AG04450 (cell line): ENCODE measurements at places on chromosomes 2 and 18.

- DNase-seq, result no peak
Observed at GRCh38 chr18:49537232-49537896, 24.5 kb upstream of the LIPG start.

GRCh38 chr2:235542733-235543127 is 48.9 kb downstream of the AGAP1 start:
- DNase-seq, result no peak

DNA sequence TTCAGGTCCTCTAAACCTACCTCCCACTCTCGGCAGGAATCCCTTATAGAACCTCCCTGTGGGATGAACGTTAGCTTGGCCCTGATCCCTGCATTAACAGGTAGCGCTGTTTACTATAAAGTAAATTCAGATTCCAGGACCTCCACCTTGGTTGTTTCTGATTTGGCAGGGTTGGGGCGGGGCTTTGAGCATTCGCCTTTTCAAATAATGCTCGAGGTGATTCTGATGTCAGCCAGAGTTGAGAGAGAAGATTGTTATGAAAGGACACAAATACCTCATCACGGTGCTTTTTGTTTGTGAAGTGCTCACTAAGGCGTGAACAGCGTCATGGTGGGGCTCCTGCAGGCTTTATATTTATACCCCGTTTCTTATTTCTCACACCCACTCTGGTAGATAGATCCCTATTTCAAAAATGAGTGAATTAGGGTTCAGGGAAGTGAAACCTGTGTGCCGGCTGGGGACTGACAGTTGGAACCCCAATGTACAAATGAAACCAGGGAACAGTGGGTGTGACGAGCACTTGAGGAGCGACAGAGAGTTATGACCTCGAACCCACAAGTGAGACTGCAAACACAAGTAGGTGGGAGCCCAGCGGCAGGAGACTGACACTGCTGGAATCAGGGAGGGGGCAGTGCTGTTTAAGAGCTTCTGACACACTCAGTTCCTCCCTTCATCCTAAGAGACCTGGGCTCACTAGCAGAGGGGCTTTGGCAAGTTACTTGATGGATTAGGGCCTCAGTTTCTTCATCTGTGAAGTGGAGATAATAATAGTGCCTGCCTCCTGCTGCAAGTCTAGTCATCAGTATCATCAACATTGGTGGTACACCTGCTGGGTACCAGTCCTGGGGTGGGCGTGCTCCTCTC is 14.2 kb upstream of the CXCR4 start:
- no peak for DNase-seq

GRCh38 chr18:57581301-57581934 is 5.1 kb downstream of the FECH start:
- DNase-seq, result no peak
